ENCODE measurements at places on chromosomes 4 and X. TPM values are rescaled to one million over a fixed set of nuclear protein-coding genes. Genes with fewer than 3 reads are reported as not detected.

Gene TRPC5OS
- polyA plus RNA-seq: not detected

Gene TMEM255A
- polyA plus RNA-seq: 1.0 TPM

Gene IL13RA1
- 12.9 TPM for polyA plus RNA-seq

Gene NAA11
- polyA plus RNA-seq: not detected

Gene CAPN6
- polyA plus RNA-seq: 2.3 TPM

Gene TNIP3
- polyA plus RNA-seq: not detected

Gene SPP1
- polyA plus RNA-seq: 78.8 TPM

Measured in pancreas (tissue), 10 donors.